PC-3 (cell line): ENCODE measurements at places on chromosomes 5 and 9. TPM values are rescaled to one million over a fixed set of nuclear protein-coding genes. Genes with fewer than 3 reads are reported as not detected.

GRCh38 chr5:150080696-150081435 lies 5.5 kb downstream of the CSF1R start:
- H3K4me3 ChIP-seq = no peak overlapping the region
- no peaks in the 10 kb centered on the region for H3K36me3 ChIP-seq
- no peak for DNase-seq

DNA sequence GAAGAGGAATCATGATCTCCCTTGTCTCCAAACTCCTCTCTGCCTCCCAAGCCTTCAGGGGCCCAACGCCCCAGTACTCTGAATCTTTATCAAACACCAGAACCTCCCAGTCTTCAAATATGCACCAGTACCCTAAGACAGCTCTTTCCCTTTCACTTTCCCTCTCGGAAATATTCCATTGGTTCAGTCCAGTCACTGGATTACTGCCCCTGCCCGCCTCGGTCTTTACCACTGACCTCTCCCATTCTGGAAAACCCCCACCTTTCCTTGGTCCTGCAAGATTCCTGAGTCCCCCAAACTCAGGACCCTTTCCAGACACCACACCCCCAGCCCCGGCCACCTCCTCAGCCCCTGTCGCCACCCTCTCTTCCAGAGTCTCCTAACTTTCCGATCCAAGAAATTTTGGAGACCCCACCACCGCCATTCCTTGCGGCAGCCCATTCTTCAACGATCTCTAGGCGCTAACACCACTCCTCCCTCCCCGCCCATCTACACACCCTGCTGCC lies 674 bp downstream of the C5orf15 start:
- DNase-seq = no peak
- peak overlapping the region; percentile 39 for H3K27ac ChIP-seq
- H3K4me1 ChIP-seq = peaks cover 14% of the 10 kb centered on the region
- no peaks in the 10 kb centered on the region for H3K27me3 ChIP-seq
- H3K4me3 ChIP-seq = peak overlapping the region; percentile 90

DNA sequence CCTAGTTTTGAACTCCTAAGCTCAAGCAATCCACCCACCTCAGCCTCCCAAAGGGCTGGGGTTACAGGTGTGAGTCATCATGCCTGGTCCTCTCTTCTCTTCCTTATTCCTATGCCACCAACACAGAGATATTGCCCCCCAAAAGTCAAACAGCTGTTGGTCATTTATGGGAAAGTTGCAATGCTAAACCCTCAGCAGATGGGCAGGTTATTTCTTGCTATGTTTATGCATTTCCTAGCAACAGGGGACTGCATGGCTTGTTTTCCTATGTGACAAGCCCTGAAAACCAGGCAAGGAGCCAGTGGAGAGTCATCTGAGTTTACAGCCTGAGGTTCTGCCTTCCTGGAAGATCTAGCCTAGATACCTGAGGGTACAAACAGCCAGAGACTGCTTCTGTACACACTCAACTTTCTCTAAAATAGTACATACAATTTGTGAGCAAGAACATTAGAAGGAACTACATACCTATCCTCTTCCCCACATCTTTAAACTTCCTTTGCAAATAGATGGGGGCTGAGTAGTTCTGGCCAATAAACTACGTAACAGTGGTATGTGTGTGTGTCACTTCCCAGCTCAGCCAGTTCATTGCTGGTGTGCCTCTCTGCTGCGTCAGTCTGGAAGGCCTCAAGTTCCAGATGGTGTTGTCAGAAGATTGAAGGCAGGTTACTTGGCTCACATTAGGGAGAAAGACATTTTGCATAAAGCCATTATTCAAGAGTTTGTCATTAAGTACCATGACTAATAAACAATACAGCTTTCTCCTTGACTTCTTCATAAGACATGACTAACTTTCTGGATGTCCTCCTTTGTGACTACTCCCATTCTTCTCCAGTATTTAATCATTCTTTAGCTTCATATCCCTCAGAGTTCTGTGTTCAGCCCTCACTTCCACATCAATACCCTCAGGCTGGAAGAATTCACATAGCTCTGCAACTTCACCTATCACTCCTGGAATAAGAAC lies 65.3 kb downstream of the CSNK1A1 start:
- H3K4me3 ChIP-seq = peak overlapping the region; percentile 10; the same call in 1 of the 2 replicates
- peak; percentile 100 for DNase-seq
- H3K27me3 ChIP-seq = no peaks in the 10 kb centered on the region
- peaks cover 87% of the 10 kb centered on the region for H3K4me1 ChIP-seq
- peak overlapping the region; percentile 94 for H3K27ac ChIP-seq

HAND1 gene
- not detected in 2 replicates for total RNA-seq

SAXO1 gene
- not detected in 2 replicates for total RNA-seq
